ENCODE measurements at places on chromosomes 16 and 17.

DNA sequence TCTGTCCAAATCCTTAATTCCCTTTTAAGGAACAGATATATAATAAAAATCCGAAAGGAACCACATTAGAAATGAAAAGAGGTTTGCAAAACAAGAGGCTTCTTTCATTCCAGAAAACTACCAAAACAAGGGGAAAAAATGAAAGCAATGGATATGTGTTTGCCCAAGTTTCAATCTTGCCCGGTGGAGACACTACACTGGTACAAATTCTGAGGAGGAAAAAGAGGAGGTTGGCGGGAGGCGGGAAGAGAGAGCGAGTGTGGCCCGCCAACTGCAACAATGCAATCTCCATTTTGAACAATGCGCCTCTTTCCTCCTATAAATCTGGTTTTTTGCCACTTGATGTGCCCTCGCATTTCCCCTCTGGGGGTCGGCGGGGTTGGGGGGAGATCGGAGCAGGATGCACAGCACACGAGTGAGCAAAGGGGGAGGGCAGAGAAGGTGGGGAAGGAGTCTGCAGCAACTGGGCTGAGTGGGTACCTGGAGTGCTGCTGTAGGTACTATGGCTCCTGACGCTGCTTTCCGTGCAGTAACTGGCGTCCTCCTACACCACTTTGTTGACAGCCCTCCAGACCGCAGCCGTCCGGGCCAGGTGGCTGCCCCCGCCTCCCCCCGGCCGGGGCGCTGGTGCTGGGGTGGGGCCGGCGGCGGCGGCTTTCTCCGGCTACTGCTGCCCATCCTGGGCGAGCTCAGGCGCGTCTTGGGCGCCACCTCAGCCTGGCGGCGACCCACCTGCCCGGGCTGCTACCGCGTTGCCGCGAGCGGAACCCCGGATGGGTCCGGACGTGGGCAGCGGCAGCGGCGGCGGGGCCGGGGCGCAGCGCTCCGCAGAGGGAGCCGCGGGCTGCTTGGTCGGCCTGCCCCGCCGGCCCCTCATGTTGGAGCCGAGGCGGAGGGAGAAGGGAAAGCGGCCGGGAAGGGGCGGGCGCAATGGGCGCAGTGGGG is 93.8 kb upstream of the PLEKHM1 start:
- DNase-seq: peak; percentile 55

DNA sequence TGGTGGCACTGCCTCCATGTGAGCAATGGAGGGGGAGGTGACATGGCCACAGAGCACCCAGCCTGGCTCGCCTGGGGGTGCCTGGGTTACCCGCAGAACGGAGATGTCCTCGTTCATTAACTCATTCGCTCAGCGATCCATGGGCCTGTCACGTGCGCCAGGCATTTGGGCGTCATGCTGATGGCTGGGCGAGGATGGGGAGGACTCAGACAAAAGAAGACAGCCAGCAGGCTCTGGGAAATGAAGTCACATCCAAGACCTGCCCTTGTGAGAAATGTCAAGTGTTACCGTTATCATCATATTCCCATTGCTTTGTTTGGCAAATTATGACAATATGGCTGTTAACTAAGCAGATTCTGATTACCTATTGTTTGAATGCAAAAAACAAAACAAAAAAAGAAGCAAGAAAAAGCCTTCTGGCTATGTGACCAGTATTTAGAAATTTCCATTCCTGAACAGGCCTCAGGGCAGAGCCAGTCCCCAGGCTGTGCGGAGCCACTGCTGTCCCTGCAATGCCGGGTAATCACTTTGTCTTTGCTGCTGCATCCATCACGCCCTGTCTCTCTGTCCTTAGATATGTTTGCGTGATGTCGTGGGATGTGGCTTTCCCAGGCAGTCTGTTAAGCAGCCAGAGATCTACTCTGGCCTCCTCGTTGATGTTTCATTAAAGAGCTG is 57.9 kb downstream of the CMIP start:
- no peak for DNase-seq

DNA sequence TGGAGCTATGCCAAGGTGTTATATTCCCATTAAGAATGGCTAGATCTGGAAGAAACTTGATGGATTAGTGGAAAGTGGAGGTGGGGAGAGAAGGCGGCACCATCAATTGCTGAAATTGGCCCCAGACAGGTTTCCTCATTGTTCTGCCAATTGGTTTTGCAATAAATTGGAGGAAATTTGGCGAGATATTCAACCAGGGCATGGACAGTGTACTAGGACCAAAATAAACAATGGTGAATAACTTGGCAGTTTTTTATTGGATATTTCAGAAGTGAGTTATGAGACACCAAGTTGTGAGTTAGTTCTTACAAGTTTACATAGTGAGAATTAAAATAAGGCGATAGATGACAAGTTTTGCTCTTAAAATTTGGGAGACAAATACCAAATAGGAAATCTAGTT is 41.1 kb upstream of the SOX9 start:
- DNase-seq: no peak

GRCh38 chr16:17692484-17692883 is 221.7 kb upstream of the XYLT1 start:
- DNase-seq: no peak

DNA sequence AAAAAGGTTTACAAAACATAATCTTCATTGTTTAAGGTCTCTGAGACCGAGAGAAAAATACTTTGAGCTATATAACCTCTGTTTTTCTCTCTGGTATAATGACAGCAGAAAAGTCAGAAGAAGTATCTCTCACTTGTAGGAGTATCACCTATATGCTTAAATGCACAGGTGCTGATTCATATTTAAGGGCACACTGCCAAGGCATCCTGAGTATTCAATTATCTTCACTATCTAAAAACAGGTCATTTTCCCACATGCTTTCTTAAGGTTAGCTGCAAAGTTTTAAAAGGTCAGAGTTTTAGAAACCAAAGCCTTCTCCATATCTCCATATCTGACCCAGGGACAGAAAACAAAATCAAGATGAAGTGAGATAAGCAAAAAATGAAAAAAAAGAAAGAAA is 99.3 kb upstream of the C17orf78 start:
- DNase-seq: no peak

DNA sequence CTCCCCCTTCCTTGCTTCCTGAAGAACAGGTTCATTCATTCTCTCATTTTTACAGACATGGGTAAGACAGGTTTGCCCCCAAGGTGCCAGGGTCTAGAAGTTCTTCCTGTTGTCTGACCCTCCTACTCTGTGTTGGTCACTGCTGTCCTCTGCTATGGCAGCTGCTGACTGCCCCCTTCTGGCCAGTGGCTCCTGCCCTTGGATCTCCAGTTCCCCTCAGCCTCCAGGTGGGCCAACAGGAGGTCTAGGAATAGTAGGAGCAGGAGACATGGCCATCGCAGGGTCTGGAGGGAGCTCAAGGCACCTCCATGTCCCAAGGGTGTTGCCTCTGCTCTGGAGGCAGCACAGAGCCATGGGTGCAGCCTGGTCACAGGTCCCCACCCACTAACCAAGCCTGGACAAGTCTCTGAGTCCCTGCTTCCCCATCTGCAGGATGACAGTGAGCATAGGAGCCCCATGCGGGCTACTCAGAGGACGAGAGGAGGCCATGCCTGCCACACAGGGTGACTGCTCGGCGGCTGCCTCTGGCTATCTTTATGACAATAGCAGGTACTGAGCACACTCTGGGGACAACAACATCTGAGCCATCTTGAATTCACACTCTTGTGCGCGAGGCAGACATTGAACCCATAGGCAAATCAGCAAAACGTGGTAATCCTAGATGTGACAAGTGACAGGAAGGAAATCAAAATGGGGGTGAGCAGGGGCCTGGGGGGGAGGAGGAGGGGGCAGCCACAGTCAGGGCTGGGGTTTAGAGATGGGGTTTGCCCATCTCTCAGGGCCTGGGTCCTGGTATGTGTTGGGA is 27.0 kb upstream of the NXPH3 start:
- DNase-seq: no peak

DNA sequence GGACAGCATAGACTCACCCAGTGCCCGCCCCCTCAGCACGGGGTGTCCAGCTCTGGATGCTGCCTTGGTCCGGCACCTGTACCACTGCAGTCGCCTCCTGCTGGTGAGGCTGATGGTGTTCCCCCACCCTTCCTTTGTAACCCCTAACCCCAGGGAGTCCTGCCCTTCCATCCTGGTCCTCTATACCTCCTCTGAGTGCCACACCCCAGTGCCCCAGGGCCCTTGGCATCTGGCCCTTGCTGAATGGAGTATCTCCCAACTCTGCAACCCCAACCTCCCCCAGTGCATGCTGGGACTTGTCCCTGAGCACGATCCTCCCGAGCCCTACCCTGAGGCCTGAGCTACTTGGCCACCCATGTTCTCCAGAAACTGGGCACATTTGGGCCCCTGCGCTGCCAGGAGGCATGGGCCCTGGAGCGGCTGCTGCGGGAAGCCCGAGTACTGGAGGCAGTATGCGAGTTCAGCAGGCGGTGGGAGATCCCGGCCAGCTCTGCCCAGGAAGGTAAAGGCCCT is 15.8 kb downstream of the RIPOR1 start:
- DNase-seq: no peak

DNA sequence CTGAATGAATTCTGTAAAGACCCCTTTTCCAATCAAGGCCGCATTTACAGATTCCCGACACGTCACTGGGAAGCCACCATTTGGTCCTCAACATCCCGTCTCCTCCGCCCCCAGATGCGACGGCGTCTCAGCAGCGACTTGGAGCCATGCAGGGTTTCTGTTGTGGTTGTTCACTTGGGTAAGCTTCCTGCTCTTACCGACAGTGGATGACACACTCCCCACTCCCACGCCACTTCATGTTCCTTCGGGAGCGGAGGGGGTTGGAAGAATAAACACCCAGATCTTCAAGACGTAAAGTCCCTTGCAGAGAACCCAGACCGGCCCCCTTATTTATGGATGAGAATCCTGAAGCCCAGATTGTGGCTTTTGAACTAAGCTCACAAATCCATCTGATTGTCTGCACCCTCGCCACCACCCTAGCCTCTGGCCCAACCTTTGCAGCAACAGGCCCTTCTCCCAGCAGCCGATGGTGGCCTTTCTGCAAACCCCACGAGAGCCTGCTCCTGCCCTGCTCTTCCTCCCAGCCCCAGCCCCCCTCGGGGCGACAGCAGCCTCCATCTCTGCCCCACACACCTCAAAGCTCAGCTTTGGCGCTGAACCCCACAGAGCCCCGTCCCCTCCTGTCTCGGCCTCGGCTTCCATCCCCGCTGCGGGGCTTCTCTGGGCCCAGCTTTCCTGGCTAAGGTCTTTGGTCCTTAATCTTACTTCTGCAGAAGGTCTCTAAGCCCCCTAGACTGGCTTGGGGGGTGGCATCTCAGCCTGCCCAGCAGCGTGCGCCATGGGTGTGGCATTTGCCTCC is 19.0 kb upstream of the OSGIN1 start:
- no peak for DNase-seq

Measured in T-helper 2 cell (primary cell).